Mucosa of descending colon (tissue), 3 donors: ENCODE measurements at places on chromosomes 4 and X. TPM values are rescaled to one million over a fixed set of nuclear protein-coding genes. Genes with fewer than 3 reads are reported as not detected.

Gene MAGEA8
- total RNA-seq: not detected

- DNase-seq: no peak
Observed at GRCh38 chr4:154877110-154877760, 96.2 kb downstream of the RBM46 start.

DNA sequence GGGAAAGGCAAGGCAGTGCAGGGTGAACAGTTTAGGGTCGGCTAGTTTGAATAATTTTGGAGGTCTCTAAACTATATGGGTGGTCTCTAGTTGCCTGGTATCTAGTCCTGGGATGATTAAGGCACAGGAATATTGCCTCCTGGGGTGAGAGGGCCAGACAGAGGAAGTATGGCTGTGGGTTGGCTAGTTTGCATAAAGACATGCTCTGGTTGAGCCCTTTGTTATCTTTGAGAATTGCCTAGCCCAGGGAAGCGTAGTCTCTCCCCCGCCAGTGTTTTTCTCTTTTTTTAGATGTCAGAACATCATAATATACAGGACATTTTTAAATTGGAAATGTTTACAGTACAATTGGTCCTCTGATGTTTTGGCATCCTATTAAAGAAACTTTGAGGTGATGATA, 163.5 kb downstream of the PWWP3B start:
- DNase-seq: no peak

Gene FOXP3
- total RNA-seq: not detected

Gene PLXNB3
- total RNA-seq: 3.0 TPM

DNA sequence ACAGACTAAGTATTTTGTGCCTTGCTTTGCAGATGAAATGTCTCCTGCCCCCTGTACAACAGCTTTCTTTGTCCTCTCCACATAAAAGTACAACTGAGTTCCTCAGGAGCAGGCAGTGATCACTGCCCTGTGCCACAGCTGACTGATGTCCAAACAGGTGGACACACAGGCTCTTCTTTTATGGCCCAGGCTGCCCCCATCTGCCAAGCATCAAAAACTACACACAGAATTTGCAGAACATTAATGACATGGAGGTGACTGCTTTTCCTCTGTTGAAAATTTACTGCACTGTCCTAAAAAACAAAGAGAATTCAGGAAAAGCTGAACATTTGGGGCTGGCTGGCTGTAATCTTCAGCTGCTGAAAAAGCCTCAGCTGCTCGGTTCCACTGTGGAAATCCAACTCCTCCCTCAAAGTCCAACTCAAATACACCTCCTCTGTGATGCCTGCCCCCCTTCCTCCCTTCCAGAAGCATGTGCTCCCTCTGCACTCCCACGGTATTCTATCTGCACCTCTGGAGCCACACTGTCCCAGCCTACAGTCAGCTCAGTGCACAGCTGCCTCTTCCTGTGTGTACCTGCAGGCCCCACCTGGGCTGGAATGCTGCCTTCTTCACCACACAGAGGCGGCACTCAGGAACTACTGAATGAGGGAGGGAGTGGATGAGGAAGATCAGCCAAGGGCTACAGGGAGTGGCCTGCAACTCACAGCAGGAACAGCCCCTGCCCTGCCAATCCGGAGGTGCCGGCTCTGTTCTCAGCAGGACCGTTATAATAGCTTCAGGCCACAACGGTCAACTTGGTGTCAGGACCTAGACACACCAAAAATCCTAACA, 10.3 kb downstream of the AFAP1 start:
- DNase-seq: peak; percentile 83

Gene GIMD1
- not detected for total RNA-seq

GRCh38 chrX:39953879-39954278, 143.9 kb downstream of the BCOR start:
- peak; percentile 93 for DNase-seq

Gene KIAA1210
- total RNA-seq: not detected

Gene SMIM31
- total RNA-seq: 32.5 TPM

GRCh38 chr4:165927815-165928214, 54.8 kb downstream of the TLL1 start:
- no peak for DNase-seq

- DNase-seq: no peak
Observed at GRCh38 chr4:16896881-16897750, 1.3 kb downstream of the LDB2 start.
